ENCODE measurements at places on chromosomes 16 and 17.

GRCh38 chr17:30597776-30598288, 120.6 kb downstream of the GOSR1 start:
- no peak for DNase-seq

DNA sequence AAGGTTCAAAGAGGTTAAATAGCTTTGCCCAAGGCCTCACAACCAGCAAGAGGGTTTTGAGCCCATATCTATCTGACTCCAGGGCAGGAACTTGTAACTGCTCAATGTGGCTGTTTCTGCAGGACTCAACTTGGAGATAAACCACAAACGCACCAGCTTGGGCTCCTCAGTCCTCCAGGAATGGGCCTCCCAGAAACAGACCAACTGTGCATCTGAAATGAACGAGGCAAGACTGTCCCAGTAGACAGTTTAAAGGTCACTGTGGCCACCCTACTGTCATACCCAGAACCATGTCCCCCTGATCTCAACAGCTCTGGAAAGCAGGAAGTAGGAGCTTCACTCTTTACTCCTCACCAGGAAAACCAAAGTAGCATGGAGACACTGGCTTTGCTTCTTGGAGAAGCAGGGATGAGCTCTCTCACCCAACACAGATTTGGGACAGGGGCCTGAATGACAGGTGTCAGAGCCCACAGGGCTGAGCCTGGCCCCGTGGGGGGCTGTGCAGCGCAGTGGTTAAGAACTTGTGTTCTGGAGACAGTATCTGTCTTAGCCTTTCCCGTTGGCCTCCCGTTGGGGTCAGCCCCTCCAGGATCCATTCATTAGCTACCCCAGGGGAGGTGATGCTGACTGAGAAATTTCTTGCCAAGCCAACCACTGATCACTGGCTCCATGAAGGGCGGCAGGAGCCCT, 2.3 kb upstream of the CALB2 start:
- no peak for DNase-seq

- no peak for DNase-seq
These were observed 92.4 kb downstream of the HAPSTR1 start for GRCh38 chr16:9183682-9184353.

DNA sequence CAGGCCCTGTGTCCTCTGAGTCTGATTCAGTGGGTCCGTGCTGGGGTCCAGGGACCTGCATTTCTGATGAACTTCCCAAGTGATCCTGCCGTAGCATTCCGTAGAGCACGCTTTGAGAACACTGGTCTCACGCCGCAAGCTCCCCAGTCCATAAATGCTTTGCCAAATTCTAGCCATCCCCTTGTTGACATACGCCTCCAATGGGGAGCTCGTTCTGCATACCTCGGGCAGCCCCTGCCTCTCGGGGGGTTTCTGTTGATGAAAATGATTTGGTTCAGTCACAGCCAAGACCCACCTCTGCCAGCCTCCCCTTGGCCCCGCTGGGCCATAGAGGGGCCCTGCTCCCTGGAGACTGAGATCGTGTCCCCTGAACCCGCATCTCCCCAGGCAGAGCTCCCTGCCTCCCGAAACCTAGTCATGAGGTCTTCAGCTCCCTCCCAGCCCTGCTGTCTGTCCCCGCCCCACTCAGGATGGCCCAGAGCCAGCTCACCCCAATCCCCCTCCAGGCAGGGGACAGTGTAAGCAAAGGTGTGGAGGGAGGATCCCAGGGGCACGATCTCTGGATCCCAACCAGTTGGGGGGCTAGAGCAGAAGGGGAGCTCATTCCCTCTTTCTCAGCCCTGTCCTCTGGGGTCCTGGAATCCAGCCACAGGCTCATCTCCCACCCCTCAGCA, 16.2 kb upstream of the SPNS2 start:
- no peak for DNase-seq

DNA sequence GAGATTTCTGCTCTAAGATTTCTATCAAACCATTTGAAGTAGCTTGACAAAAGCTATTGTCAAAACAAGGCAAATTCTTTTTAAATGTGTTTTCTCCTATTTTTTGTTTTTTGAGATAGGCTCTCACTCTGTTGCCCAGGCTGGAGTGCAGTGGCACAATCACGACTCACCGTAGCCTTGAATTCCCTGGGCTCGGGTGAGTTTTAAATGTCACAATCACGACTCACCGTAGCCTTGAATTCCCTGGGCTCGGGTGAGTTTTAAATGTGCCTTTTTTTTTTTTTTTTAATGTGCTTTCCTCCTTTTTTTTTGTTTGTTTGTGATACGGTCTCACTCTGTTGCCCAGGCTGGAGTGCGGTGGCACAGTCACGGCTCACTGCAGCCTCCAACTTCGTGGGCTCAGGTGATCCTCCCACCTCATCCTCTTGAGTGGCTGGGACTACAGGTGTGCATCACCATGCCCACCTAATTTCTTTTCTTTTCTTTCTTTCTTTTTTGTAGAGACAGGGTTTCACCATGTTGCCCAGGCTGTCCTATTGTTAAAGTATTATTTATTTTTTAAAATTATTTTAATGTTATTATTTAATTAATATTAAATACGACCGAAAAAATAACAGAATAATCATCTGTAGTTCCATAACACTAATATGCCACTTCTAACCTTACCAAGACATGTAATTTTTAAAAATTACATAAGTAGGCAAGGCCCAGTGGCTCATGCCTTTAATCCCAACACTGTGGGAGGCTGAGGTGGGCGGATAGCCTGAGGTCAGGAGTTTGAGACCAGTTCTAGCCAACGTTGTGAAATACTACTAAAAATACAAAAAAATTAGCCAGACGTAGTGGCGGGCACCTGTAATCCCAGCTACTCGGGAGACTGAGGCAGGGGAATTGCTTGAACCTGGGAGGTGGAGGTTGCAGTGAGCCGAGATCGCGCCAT, 69.7 kb upstream of the FA2H start:
- DNase-seq, result no peak

DNA sequence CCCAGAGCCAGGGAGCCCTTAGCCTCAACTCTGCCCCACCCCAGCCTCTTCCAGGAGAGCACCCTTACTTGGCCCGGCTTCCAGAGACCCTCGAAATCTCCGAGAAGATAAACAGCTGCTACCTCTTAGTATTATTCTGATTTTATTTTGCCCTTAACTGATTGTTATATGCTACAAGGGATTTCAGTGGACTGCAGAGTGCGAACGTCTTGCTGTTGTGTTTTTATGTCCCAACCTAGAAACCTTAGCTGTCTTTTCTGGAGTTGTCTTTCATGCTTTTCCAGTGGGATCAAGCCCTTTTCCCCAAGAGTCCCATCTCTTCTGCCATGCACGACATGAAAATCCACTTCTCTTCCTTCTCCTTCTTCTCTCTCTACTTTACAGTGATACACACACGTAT, 47.0 kb downstream of the SNX20 start:
- DNase-seq, result no peak

- DNase-seq, result no peak
These were observed 28.8 kb downstream of the MAP2K3 start for GRCh38 chr17:21313320-21313719.

GRCh38 chr16:68592466-68593337, 52.4 kb upstream of the CDH3 start:
- no peak for DNase-seq

DNA sequence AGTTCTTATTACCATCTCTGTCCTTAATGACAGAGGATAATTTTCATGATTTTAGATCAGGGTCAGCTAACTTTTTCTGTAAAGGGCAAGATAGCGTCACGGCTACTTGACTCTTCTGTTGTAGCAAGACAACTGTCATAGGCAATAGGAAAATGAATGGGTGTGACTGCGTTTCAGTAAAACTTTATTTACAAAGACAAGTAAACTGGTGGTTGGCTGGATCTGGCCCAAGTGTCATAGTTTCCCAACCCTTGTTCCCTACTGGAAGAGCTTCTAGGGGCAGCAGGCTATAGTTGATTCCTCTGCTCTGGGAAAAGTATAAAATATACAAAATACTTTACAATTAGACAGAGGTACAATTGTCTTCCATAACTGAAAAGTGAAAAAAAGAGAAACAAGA, 50.6 kb upstream of the VPS4A start:
- no peak for DNase-seq

Measured in esophagus squamous epithelium (tissue), 5 donors.